Central memory CD4-positive, alpha-beta T cell (primary cell): ENCODE measurements at places on chromosomes 11 and 22.

- DNase-seq = no peak
Observed at GRCh38 chr22:43922123-43922522, 1.5 kb upstream of the PNPLA3 start.

DNA sequence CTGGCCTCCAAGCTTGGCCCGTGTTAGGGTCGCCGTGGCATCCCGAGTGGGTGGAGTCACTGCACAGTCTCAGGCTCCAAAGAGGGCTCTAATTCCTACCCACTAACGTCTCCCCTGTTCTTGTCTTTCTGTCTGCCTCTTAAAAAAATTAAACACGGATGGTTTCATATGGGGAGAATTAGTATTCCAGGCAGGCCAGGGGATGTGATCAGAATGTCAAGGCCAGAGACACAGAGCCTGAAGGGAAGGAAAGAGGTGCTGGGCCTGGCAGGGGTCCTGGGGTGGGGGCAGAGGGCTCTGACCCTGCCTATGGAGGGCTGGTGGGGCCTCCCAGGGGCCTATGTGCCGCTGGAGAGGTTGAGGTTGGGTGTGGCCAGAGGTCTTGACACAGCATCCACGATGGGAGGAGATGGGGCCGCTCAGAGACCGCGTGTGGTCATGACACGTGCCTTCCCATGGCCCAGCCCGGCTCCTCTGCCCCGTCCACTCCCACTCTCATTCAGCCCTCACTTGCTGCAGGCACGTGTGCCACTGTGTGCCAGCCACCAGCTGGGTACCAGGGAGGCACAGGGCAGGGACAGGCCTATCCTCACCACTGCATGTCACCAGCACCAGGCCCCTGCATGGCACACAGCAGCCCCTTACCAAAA is 56.5 kb downstream of the FLRT1 start:
- no peak for DNase-seq

DNA sequence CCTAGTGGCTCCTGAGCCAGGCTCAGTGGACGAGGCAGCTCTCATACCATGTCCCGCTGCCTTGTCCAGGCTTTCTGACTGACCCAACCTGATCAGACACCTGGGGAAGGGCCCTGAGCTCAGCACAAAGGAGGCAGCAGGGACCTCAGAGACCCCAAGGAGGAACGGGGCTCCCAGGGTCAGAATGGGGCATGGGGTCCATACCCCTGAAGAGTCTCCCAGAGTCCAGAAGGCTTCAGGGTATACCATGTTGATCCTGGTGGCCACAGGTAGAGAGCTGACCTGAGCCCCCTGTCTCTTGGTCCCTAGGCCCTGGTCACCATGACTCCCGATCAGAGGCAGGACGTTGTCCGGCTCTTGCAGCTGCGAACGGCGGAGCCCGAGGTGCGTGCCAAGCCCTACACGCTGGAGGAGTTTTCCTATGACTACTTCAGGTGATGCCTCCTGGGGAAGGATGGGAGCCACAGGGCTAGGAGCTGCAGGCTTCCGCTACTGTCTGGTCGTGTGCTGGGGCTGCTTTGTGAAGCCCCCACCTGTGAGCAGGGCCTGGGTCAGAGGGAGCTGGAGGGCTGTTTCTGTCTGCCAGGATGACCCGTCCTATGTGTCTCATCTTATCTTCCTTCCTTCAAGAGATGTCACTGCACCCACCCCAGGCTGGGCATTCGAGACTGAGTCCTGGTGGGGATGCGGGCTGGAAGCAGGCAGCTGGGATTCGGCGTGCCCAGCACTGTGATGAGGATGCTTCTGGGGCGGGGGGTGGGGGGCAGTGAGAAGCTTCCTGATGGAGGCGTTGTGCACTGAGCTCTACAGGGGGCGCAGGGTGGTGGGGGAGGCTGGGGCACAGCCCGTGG is 74.2 kb downstream of the MYO7A start:
- DNase-seq = no peak

- no peak for DNase-seq
Observed at GRCh38 chr22:30860176-30861105, 108.1 kb downstream of the MORC2 start.

- DNase-seq = no peak
Observed at GRCh38 chr11:44833877-44834452, 107.2 kb downstream of the TSPAN18 start.

DNA sequence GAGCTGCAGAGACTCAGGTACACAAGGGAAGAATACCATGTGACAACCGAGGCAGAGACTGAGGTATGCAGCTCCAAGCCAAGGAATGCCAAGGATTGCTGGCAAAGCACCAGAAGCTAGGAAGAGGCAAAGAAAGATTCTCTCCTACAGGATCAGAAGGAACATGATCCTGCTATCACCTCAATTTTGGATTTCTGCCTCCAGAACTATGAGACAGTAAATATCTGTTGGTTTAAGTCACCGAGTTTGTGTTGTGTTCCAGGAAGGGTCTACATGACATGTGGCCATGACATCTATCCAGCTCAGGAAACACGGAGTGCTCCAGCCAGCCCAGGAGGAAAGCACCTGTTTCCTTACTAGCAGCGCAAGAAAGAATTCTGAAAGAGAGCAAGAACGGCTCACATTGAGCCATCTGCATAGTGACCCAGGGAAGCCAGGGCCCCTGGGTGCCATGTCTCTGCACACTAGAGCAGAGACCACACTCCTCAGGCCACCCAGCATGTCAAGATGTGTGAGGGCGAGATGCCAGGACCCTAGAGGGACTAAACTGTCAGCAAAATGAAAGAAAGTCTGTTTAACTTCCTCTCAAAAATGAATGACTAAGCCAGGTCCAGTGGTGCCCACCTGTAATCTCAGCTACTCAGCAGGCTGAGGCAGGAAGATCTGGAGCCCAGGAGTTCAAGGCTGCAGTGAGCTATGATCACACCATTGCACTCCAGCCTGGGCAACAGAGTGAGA is 35.6 kb upstream of the GALNT18 start:
- DNase-seq = no peak

DNA sequence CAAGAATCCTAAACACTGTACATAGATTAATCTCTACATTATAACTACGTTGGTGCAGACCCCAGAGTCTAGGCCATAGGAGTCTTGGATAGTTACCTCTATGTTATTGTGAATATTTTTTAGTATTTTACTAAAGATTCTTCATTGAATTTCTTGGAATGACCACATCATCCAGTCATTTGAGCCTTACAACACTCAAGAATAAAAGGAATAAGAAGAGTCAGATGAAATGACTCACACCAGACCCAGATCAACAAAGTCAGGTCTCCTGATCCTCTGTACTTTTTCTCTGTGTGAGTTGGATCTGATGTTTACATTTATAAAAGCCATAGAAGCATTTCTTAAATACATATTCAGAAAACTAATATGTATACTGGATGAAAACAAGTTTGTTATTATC is 179.2 kb upstream of the ARHGAP20 start:
- no peak for DNase-seq

- DNase-seq = no peak
Observed at GRCh38 chr11:46478196-46478595, 86.6 kb upstream of the CHRM4 start.

DNA sequence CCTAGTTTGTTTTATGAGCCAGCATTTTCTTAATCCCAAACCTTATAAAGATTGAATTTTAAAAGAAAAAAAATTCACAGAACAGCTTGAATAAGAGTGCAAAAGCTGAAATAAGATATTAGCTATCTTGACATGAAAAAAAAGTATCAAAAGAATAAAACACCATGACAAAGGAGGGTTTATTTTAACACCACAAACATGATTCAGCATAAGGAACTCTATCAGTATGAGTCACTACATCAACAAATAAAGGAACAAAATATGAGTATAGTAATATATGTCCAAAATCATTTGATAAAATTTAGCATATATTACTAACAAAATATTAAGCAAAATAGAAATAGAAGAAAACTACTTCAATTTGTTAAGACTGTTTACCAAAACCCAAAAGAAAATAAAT is 9.6 kb upstream of the LMO1 start:
- no peak for DNase-seq

DNA sequence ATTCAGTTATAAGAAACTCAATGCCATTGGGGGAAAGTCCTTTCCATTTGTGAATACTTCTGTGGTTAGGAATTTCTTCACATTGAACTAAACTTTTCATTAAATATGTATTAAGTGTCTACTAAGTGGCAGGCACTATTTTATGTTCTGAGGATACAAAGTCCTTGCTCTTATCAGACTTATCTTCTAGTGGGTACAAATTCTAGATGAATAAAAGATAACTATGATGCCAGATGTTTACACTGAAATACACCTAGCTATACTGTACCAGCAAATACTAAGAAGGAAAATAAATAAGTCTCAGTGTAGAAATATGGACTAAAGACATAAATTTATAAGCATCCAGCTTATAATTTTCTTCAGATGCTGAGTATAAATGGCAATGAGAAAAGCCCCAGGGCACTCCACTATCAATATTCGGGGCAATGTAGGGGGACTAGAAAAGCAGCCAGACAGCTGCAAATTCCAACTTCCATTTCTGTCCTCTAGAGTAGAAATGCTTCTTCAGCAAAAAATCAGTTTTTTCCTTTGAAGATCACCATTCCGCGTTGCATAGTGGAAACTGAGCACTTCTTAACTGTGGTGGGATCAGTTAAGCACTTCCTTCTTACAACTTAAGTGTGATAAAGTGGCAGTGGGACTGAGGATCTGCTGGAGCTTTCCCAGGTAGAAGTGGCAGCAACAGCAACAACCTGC is 11.8 kb upstream of the BIRC3 start:
- no peak for DNase-seq

DNA sequence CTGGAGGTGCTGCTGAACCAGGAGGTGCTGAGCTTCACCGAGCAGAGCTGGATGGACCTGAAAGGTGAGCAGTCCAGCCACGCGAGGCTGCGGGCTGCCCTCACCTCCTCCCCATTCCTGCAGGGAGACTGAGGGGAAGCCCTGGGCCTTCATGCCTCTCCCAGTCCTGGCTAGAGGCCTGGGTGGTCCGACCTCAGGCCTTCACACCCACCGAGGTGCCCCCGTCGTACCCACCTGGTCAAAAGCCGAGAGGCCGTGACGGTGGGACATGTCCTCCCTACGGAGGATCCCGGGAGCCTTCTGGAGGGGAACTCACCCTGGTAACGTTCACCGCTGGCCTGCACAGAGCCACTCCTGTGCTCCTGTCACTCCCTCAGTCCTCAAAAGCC is 5.1 kb downstream of the SUSD2 start:
- no peak for DNase-seq

GRCh38 chr22:20793748-20794649 is 20.1 kb downstream of the SERPIND1 start:
- DNase-seq = no peak

DNA sequence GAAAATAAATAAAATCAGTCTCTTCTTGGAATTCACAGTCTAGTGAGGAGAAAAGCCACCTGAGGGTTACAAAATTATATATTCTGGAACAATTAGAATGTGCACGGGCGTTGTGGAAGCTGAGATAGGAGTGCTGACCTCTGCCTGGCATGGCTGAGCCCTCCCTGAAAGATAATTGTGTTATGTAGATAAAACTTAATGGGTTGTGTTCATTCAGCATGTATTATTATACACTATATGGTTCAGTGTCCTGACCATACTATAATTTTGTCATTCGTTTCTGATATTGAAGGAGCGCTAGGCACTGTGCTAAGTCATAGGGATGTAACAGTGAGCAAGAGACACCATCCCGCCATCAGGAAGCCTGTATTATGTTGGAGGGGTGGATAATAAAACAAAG is 3.7 kb downstream of the ACAT1 start:
- no peak for DNase-seq

DNA sequence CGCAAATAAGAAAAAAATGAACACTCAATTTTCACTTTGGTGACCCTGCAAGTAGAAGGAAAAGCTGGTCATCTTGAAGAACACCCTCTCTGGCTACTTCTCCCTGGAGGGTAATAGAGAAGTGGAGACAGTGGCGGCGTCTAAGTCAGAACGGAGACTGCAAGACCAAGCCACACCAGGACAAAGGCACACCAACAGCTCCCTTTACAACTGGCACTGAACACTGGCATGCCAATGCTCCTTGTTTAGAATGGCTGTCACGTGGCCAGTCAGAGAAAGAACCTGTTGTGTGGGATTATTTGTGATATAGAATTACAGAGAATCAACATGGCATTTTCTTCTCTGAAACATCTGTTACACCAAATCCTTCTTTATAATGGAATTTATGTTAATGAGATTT is 61.3 kb upstream of the YPEL1 start:
- no peak for DNase-seq

GRCh38 chr11:85095239-85095638 is 531.9 kb downstream of the DLG2 start:
- DNase-seq = no peak

DNA sequence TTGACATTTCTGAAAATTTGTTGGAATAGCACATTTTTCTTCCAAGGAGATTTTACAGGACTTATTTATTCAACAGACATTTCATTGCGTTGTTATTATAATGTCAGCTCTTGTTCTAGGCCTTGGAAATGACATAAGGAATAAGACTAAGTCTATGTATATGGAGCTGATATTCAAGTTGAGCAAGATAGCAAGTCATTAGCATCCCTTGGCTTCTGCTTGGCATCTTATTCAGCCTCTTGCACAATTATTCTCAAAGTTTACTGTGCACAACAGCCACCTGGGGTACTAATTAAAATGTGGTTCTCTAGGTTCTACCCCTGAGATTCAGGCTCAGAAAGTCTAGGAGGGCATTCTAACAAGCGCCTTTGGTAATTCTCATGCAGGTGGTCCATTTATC is 304.8 kb upstream of the DDI1 start:
- no peak for DNase-seq

DNA sequence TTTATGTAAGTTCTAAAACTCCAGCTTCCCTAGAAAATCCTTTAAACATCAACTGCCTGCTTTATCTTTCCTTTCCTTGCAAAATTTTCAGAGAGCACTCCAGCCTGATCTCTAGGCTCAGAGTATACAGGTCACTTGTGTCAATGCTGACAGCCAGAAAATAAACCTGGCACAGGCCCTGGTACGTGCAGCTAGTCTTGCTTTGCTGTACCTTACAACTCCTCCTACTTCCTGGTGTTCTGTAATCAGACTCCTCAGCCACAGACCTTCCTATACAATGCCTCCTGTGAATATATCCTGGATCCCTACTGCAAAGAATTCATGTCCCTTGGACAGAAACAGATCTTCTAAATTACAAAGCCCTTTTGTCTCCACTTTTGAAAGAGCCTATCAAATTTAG is 24.2 kb upstream of the TMEM123 start:
- no peak for DNase-seq

DNA sequence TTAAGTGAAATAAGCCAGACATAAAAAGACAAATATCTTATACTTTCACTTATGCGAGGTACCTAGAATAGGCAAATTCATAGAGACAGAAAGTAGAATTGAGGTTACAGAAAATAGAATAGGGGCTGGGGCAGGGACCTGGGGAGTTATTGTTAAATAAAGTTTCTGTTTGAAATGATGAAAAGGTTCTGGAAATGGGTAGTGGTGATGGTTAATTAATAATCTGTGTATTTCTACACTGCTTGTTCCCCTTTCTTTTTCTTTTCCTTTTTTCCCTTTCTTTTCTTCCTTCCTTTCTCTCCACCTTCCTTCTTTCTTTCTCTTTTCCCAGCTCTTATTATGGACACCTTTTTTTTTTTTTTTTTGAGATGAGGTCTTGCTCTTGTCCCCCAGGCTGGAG is 2.8 kb downstream of the NAALADL1 start:
- DNase-seq = no peak
